ENCODE measurements at places on chromosomes 7 and 10. TPM values are rescaled to one million over a fixed set of nuclear protein-coding genes. Genes with fewer than 3 reads are reported as not detected.

- peak; percentile 6 for DNase-seq
Measured at GRCh38 chr7:13279854-13280435, 592.5 kb downstream of the ARL4A start.

Gene MOGAT3
- total RNA-seq = not detected

Gene MBL2
- not detected for total RNA-seq

GRCh38 chr7:138483531-138483930 lies 23.5 kb downstream of the TRIM24 start:
- no peak for DNase-seq

DNA sequence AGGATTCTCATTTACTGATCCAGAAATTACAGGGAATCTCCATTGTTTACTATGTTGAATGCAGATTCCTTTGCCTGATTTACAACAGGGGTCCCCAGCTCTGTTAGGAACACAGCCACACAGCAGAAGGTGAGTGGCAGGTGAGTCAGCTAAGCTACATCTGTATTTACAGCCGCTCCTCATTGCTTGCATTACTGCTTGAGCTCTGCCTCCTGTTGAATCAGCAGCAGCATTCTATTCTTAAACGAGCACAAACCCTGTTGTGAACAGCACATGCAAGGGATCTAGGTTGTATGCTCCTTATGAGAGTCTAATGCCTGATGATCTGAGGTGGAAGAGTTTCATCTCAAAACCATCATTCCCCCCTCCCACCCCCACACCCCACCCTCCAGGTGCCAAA lies 23.3 kb upstream of the CELF2 start:
- no peak for DNase-seq

DNA sequence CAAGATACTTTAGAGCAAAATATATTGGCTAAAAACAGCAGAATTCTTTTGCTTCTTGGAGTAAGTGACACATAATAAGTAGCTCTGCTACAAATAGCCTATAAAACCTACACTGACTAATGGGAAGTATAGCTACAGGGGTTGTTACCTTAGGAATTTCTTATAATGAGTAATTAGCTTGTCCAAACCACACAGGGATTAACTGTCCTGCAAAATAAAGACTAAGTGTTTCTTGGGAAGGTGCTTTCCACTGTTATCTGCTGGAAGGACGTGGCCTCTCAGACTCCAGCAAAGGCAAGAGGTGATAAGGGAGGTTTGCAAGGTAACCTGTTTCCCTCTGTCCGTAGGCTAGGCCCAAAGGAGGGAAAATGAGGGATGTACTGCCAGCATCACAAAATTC lies 302.4 kb downstream of the DOCK4 start:
- DNase-seq = no peak

DNA sequence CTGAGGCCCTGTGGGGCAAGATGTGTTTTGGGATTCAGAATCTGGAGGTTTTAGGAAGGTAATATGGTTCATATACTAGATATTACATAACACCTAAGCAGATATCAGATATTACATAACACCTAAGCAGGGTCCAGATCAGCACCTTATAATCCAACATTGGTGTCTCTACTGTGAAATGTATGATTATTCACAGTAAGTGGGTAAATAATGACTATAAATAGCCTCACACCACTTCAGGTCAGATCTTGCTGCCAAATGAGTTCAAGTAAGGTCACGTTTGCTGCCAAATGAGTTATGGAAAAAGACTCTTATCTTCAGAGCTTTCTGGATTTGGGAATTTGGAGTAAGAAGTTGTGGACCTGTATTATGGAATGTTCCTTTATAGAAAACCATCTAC lies 14.6 kb downstream of the ADRB1 start:
- no peak for DNase-seq

DNA sequence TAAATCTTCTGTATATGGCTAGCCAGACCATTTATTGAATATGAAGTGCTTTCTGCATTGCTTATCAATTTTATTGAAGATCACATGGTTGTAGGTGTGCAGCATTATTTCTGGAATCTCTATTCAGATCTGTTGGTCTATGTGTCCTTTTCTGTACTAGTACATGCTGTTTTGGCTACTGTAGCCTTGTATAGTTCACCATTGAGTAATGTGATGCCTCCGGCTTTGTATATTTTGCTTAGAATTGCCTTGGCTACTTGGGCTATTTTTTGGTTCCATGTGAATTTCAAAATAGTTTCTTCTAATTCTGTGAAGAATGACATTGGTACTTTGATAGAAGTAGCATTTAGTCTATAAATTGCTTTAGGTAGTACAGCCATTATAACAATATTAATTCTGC lies 1187.2 kb downstream of the XPNPEP1 start:
- DNase-seq = no peak

DNA sequence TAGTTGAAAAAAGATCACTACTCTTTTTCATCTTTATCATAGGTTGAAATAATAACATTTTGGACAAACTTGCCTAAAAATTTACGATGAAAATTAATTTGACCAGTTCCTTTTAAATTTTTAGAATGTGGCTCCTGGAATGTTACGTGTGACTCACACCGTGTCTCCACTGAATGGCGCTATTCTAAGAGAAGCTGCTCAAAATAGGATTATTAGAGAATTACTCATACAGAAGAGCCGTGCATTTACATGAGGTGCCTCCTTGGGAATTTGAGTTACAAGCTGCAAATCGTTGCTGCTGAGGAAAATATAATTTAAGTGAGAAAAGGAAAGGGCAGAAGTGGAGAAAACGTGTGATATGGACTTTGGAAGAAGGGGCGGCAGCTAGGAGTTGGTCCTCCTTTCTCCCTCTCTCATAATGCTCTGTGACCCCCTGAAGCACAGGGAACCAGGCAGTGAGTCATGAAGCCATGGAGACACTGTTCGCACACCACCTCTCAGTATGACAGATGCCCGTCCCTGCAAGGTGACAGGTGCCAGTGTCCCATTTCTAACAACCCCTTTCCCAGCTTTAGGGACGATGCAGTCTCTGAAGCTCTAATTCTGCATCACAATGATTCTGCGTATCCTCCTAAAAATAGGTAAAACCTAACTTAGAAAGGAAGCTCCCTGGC lies 323.2 kb upstream of the COBL start:
- no peak for DNase-seq

- no peak for DNase-seq
Measured at GRCh38 chr7:154856733-154857132, 146.2 kb downstream of the PAXIP1 start.

Gene SLC13A4
- total RNA-seq = not detected

- DNase-seq = no peak
Measured at GRCh38 chr7:130349911-130350782, 5.5 kb downstream of the CPA5 start.

GRCh38 chr10:6070660-6071059 lies 8.5 kb upstream of the IL2RA start:
- DNase-seq = no peak

DNA sequence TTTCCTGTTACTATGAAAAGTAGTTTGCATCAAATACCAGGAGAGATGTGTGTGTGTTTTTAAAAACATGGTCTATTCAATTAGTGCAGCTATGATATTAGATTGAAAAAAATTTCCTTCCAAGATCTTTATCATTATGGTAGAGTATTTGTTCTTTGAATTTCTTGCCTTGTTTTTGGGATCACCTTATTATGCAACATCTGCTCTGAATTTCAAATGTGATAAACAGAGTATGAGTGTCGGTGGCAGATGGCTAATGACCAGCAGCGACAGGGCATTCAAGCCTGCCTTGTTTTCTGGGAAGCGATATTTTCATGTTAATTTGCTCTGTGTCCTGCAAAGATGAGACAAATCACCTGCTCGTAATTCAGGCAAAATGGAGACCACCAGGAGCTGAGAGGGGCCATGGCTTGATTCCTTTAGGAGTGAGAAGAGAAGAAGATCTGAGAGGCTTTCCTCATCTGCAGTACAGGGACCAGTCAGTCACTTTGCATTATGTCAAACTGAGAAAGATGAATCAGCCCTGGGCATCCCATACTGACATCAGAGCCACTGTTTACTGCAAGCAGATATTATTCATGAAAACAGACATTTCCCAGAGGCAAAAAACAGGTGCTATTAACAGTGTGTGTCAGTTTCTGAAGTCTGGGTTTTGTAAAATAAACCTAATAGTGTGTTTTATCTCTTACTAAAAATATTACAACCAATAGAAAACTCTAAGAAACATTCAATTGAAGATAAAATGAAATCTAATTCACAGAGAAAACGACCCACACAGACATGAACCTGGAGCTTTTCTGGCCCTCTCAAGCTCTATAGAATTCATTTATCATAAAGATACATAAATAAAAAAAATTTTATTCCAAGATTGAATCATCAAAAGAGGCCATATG lies 67.6 kb downstream of the CDK6 start:
- DNase-seq = no peak

GRCh38 chr7:36659172-36659516 lies 65.2 kb downstream of the AOAH start:
- DNase-seq = no peak

GRCh38 chr10:54594289-54594688 lies 206.7 kb downstream of the PCDH15 start:
- DNase-seq = no peak

DNA sequence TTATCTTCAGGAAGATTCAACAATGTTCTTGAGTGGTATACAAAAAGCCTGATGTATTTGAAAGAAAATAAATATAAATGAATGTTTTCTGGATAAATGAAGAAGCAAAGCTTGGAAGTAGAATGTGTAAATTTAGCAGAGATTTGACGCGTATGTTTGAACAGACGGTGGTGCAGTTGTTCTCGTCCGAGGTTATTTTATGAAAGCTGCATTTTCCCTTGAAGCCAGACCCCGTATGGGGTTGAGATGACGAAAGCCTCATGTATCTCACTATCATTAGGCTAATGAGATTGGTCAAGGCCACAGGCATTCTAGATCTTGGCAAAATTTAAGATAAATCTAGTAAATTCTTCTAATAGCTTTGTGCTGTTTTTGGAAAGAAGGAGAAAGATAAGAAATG lies 195.2 kb downstream of the NXPH1 start:
- DNase-seq = no peak

- no peak for DNase-seq
Measured at GRCh38 chr10:49139028-49139845, 5.4 kb upstream of the FAM170B start.

- DNase-seq = no peak
Measured at GRCh38 chr7:76191783-76192240, 9.9 kb upstream of the SRRM3 start.

DNA sequence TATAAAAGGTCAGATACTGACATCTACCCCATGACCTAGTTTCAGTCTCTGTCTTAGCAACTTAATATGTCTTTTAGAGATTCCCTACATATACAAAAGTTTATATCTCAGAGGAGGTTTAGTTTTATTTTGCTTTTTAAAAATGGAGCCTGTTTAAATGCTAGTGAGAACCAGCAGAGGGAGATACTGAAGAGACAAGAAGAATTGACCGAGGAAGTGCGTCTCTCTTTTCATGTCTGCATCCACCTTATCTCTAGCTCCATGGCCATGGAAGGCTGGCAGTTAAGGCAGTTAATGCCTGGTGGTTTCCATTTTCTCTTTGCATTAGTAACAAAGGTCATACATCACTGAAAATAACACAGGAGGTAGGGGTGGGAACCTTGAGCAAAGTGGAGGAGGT lies 10.7 kb downstream of the SUV39H2 start:
- no peak for DNase-seq

Gene TMEM229A
- total RNA-seq = not detected
